ENCODE measurements at places on chromosomes 16 and 17.

DNA sequence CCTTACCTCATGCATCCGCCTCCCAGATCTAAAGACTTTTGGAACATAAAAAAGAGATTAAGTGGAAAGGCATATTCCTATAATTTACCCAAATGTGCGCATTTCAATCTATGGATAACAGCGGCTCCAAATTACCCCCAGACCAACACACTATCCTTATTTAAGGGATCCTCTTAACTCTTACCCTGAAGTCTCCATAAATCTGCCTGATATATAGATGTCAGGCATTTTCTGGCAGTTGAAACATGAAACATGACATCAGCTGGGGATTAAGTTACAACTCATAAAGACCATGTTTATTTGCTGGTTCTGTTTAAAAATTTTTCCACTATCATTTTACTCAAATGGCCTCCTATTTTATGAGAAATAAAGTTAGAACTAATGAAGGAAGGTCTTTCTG, 478.5 kb upstream of the SALL1 start:
- DNase-seq: peak; percentile 45

- DNase-seq: no peak
Observed at GRCh38 chr17:48056879-48057278, 8.7 kb downstream of the NFE2L1 start.

- DNase-seq: peak; percentile 48
Observed at GRCh38 chr17:38703742-38704605, 1.1 kb upstream of the MLLT6 start.

GRCh38 chr16:12866981-12867551, 34.3 kb upstream of the SHISA9 start:
- DNase-seq: no peak

GRCh38 chr17:83149761-83150251, 70.4 kb downstream of the METRNL start:
- DNase-seq: no peak

DNA sequence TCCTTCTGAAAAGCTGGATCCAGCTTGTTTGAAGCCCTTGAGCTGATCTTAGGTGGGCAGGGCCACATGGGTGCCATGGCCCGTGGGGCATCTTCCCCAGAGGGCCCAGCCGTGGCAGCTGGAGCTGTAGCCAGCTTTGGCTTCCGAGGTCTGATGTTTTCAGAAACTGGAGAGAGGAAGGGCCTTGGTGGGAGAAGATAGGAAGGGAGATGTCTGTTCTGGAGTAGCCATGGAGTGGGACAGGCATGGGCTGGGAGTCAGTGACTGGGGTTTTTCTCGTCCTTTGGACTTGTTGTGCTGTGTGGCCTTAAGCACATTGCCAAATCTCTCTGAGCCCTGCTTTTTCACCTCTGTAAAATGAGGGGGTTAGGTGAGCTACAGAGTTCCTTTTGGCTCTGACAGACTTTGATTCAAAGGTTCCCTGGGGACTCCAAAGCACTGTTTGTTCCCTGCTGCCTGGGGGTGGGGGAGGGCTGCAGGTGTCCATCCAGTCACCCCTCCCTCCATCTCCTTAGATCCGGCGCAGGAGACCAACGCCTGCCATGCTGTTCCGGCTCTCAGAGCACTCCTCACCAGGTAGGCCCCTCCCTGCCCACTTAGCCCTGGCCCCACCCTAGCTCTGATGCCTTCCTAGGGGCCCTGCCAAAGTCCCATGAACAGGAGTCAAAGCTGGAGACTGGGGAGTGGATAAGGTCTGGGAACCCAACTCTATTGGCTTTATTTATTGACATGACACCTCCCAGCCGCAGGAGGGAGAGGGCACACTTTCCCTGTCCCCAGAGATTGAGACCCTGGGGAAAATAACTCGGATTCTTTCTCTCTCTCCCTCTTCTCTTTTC, 2.1 kb downstream of the PPP1R1B start:
- no peak for DNase-seq

DNA sequence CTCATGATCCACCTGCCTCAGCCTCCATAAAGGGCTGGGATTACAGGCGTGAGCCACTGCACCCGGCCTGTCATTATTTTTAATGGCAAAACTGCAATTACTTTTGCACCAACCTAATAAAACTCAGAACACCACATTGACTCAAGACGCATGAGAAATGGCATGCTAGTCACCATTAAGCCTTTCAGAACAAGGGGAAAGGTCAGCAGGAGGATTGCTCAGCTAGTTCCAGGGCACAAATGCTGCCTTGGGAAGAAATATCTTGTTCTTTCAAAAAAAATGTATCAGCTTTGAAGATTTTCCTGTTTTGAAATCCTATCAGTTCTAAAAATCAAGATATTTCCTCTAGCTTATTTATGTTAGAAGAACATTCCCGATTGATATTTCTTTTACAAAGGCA, 32.4 kb upstream of the CDYL2 start:
- no peak for DNase-seq

DNA sequence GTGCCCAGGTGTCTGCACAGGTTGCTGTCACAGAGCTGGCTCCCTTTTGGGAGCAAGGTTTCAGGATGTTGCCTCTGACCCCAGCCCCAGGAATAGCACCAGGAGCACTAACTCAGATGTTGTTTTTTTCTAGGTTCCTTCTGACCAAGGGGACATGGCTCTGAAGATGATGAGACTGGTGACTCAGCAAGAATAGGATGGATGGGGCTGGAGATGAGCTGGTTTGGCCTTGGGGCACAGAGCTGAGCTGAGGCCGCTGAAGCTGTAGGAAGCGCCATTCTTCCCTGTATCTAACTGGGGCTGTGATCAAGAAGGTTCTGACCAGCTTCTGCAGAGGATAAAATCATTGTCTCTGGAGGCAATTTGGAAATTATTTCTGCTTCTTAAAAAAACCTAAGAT, 28.1 kb downstream of the SCPEP1 start:
- no peak for DNase-seq

DNA sequence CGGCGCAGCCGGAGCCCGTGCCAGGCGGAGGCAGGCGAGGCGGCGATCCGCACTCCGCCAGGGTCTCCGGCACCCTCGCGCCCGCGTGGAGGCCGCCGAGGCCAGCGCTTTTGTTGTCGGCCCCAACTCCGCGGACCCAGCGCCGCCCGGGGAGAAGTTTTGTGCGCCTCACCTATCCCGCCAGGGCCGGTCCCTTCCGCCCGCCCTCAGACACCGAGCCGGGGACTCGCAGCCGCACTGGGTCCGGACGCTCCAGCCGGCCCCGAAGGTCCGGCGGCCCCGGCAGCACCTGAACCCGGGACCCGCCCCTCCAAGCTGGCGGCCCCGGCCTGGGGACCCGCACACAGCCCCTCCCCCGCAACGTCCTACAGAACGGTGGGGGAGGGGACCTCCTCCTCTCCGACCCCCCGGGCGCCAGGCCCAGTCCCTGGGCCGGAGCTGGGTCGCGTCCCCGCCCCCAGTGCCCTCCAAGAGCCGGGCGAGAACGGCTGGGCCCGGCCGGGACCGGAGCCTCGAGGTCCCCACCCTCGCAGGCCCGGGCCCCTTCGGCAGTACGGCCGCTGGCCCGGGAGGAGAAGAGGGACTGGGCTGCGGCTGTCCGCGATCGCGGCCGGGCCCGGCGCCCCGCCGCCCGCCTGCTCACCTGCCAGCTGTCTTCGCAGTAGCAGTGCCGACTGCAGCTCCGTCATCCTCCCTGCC, 698 bp downstream of the UBE2G1 start:
- DNase-seq: no peak

- DNase-seq: no peak
Observed at GRCh38 chr16:53769787-53770186, 65.8 kb downstream of the FTO start.

- DNase-seq: peak; percentile 83
Observed at GRCh38 chr16:667780-668518, at the start of gene RHOT2. RHOT2 (plus strand) TSS chr16:668132; CDS start chr16:668200, 68 bp downstream.

DNA sequence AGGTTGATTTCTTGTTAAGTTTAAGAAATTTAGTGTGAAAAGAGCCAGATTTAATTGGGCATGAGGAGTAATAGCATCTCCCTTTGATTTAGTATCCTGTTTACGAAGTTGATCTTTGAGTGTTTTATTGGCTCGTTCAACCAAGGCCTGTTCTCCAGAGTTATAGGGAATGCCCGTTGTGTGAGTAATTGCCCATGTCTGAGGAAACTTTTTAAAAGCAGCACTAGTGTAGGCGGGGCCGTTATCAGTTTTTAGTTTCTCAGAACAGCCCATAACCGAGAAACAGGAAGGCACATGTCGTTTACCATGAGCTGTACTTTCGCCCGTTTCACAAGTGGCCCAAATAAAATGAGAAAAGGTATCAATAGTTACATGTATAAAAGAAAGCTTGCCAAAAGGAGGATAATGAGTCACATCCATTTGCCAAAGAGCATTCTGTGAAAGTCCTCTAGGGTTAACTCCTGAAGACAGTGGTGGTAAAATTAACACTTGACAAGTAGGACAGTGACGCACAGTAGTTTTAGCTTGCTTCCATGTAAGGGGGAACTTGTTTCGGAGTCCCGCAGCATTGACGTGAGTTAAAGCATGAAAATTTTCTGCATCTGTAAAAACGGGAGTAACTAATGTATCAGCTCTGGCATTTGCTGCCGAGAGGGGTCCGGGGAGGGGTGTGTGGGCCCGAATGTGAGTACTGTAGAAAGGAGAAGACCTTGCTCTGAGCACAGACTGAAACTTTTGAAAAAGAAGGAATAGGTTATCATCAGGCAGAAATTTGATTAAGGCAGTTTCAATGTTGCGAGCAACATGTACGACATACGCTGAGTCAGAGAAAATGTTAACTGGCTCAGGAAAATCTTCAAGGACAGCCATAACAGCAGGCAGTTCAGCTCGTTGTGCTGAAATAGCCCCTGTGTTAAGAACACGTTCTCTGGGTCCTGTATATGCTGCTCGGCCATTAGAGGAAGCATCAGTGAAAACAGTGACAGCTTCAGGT, 18.5 kb upstream of the KCTD5 start:
- DNase-seq: no peak

GRCh38 chr16:23146877-23147601, 2.2 kb downstream of the USP31 start:
- no peak for DNase-seq

DNA sequence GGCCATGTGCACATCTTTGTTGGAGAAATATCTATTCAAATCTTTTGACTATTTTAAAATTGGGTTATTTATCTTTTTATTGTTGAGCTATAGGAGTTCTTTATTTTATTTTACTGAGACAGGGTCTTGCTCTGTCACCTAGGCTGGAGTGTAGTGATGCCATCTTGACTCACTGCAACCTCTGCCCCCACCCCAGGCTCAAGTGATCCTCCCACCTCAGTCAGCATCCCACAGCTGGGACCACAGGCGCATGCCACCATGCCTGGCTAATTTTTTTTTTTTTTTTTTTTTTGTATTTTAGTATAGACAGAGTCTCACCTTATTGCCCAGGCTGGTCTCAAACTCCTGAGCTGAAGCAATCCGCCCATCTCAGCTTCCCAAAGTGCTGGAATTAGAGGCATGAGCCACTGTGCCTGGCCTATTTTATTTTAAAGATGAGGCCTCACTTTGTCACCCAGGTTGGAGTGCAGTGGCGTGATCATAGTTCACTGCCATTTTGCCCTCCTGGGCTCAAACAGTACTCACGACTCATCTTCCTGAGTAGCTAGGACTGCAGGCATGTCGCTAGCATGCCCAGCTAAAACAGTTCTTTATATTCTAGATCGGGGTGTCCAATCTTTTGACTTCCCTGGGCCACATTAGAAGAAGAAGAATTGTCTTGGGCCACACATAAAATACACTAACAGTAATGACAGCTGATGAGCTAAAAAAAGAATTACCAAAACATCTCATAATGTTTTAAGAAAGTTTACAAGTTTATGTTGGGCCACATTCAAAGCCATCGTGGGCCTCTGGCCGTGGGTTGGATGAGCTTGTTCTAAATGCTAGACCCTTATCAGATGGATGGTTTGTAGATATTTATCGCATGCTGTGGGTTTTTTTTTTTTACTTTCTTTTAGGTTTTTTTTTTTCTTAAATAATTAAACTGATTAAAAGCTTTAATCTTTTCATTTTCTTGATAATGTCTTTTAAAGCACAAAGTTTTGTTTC, 13.7 kb downstream of the TENT4B start:
- no peak for DNase-seq

GRCh38 chr17:76738468-76738850, 540 bp downstream of the MFSD11 start:
- DNase-seq: no peak

- DNase-seq: no peak
Observed at GRCh38 chr16:64648282-64648681, 473.6 kb downstream of the CDH11 start.

DNA sequence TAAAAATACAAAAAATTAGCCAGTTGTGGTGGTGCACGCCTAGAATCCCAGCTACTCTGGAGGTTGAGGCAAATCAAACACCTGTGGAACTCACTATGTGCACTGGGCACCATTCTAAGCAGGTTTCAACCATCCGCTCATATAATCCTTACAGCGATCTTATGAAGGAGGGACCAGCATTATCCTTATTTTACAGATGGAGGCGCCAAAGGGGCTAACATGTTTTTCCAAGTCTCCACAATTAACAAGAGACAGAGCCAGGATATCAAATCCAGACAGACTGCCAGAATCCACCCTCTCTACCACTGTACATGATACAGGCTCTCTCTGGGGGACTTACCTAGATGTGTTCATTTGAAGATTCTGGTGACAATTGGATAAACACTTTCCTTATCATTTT, 479.0 kb downstream of the XYLT1 start:
- DNase-seq: no peak

- DNase-seq: no peak
Observed at GRCh38 chr16:85216522-85217375, 104.5 kb upstream of the CIBAR2 start.

DNA sequence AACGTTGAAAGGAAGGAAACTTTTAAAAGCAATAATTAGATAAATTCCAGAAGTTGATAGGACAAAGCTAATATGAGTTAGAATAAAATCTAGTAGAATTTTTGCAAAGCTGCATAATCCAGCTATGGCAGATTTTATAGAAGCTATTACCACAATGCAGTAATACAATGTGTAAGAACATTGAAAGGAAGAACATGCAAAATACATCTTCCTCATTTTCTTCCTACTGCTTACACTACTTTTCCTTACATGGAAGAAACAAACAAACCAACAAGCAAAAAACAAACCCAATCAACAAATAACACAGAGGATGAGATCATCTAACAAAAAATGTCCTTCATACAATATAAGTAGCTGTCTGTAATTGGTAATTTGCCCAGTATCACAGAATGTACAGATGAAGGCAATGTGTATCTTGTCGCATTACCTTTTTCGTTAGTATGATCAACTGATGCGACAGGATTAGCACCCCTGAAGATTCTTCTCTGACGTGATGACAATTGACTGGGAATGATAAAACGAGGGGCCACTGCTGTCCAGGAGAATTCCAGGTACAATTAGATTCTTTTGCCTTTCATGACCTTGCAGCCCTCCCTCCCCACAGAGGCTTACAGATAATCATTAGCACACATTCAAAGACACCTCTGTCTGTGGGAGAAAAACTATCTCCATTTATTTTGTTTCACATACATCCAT, 21.2 kb upstream of the LRRC37A start:
- DNase-seq: no peak

- DNase-seq: no peak
Observed at GRCh38 chr16:54334208-54334607, 47.6 kb upstream of the IRX3 start.

GRCh38 chr17:17675925-17676534, 5.2 kb upstream of the RAI1 start:
- peak; percentile 53 for DNase-seq
